Dermis lymphatic vessel endothelial cell (primary cell): ENCODE measurements at places on chromosomes 7 and 10. TPM values are rescaled to one million over a fixed set of nuclear protein-coding genes. Genes with fewer than 3 reads are reported as not detected.

RAB11FIP2 gene
- 5.9 and 8.3 TPM in 2 replicates for total RNA-seq

RPP30 gene
- 26.2 and 35.1 TPM in 2 replicates for total RNA-seq

IFIT1 gene
- total RNA-seq, result 0.77 and 1.5 TPM in 2 replicates

ITIH5 gene
- 0.33 and 0.52 TPM in 2 replicates for total RNA-seq

GJD4 gene
- not detected in 2 replicates for total RNA-seq

BMPER gene
- 1.1 and 1.3 TPM in 2 replicates for total RNA-seq

AEBP1 gene
- total RNA-seq, result 10.2 and 14.4 TPM in 2 replicates

ANKRD61 gene
- total RNA-seq, result under 0.01 and 0.09 TPM in 2 replicates

C1QL3 gene
- total RNA-seq, result 0.69 and 2.3 TPM in 2 replicates

MYL7 gene
- total RNA-seq, result not detected in 2 replicates

PRF1 gene
- not detected in 2 replicates for total RNA-seq

AKR1C4 gene
- total RNA-seq, result 0.09 TPM in 1 of 2 replicates, not detected in the other

TAS2R4 gene
- total RNA-seq, result 0.33 and 0.86 TPM in 2 replicates

ATP6V0A4 gene
- total RNA-seq, result 0.09 and 0.11 TPM in 2 replicates

OR2A7 gene
- not detected in 2 replicates for total RNA-seq

CFAP70 gene
- total RNA-seq, result 0.22 and 0.26 TPM in 2 replicates

COX15 gene
- total RNA-seq, result 26.7 and 38.7 TPM in 2 replicates

PTN gene
- not detected in 2 replicates for total RNA-seq

FAM25A gene
- not detected in 2 replicates for total RNA-seq

XRCC2 gene
- 0.98 and 1.4 TPM in 2 replicates for total RNA-seq

ASZ1 gene
- not detected in 2 replicates for total RNA-seq

PNLIPRP2 gene
- not detected in 2 replicates for total RNA-seq

SPDYE16 gene
- total RNA-seq, result 0.11 TPM in 1 of 2 replicates, not detected in the other

PHF14 gene
- 23.0 and 40.7 TPM in 2 replicates for total RNA-seq

CCL24 gene
- total RNA-seq, result not detected in 2 replicates

AGMO gene
- 2.5 TPM in 2 replicates for total RNA-seq

GPC2 gene
- total RNA-seq, result 1.3 and 3.5 TPM in 2 replicates

OR2A42 gene
- not detected in 2 replicates for total RNA-seq

AKR1B15 gene
- total RNA-seq, result not detected in 2 replicates

HTRA1 gene
- total RNA-seq, result 43.1 and 63.7 TPM in 2 replicates

TRIM56 gene
- total RNA-seq, result 12.4 and 13.3 TPM in 2 replicates

GALNT17 gene
- total RNA-seq, result not detected in 2 replicates

SEMA3E gene
- total RNA-seq, result 0.11 and 1.0 TPM in 2 replicates

TWNK gene
- 3.7 and 6.3 TPM in 2 replicates for total RNA-seq

PON1 gene
- total RNA-seq, result not detected in 2 replicates

KAZALD1 gene
- 0.26 and 0.54 TPM in 2 replicates for total RNA-seq

SLC26A5 gene
- 1.5 and 2.3 TPM in 2 replicates for total RNA-seq

CAV1 gene
- 342 and 781 TPM in 2 replicates for total RNA-seq

ADK gene
- 8.2 and 10.5 TPM in 2 replicates for total RNA-seq

GRID2IP gene
- total RNA-seq, result under 0.01 and 0.09 TPM in 2 replicates

MMP21 gene
- total RNA-seq, result 1.1 TPM in 2 replicates

FFAR4 gene
- not detected in 2 replicates for total RNA-seq

PALD1 gene
- 109 and 178 TPM in 2 replicates for total RNA-seq

ZWINT gene
- total RNA-seq, result 6.2 and 10.2 TPM in 2 replicates

CALHM3 gene
- not detected in 2 replicates for total RNA-seq

AIMP2 gene
- 32.8 and 40.7 TPM in 2 replicates for total RNA-seq

ABCB1 gene
- 0.26 and 0.87 TPM in 2 replicates for total RNA-seq
